GM04504 (cell line): ENCODE measurements at places on chromosomes 16 and 17.

GRCh38 chr17:43671031-43671692 is 9.4 kb upstream of the MEOX1 start:
- peak; percentile 78 for DNase-seq

- no peak for DNase-seq
These were observed 131.4 kb downstream of the CA10 start for GRCh38 chr17:52027081-52027480.

DNA sequence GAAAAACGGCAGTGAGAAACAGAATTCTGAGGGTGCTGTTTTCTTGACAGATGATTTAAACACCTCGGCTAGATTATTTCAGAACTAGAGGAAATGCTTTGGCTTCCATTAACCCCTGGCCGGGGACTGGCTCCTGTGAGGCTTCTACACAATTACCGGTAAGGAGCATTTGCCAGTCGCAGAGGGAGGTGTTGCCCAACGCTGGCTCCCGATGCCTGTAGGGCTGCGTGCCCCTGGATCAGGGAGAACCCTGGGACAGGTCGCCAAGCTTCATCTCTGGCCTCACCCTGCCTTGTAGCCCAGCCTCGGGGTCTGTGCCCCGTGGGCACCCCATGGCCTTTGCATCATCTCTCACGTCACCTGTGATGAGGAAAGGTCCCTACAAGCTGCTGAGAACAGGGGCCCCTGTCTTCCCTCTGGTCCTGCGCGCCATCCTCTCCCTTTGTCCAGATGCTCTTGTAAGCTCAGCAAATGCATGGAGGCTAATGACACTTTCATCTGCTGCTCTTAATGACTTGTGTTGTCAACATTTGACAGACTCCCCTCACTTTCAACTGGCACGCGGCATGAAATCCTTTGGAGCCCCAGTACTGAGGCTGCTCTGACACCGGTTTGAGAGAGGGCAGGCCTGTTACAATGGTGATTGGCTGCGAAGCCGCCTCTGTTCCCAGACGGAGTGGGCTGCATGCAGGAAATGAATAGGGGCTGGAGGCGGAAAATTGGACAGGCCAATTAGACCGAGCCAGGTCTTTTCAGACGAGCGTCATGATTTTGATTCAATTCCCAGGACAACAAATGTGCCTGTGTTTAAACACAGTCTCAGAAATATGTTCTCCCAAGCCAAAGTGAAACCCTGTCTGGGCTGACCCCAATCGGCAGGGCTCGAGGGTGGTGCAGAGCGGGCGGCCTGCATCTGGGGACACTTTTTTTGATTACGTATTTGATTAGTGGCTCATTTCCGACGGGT is 85.5 kb upstream of the DOC2B start:
- no peak for DNase-seq

DNA sequence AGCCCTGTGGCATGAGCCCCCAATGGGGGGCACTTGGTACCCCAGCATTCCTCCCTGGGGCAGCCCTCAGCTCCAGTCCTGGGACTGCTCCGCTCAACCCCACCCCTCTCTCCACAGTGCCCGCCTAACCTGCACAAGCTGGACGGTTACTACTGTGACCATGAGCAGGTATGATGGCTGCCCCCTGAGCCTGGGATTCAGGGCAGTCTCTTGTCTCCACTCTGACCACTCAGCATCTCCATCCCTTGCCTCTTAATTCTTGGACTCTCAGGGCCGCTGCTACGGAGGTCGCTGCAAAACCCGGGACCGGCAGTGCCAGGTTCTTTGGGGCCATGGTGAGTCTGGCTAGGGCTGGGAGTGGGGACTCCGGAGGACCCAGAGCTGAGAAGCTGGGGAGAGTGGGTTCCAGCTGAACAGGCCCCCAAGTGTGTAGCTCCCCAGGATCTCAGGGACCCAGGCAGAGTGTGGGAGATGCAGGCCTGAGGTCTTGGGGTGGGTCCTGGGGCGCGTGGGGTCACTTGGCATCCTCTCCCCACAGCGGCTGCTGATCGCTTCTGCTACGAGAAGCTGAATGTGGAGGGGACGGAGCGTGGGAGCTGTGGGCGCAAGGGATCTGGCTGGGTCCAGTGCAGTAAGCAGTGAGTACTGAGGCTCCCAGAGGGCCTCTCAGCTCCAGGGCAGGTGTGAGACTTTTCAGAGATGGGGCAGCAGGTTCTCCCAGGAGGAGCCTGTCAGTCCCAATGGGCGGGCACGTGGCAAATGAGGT is 18.0 kb downstream of the ADAM11 start:
- no peak for DNase-seq

DNA sequence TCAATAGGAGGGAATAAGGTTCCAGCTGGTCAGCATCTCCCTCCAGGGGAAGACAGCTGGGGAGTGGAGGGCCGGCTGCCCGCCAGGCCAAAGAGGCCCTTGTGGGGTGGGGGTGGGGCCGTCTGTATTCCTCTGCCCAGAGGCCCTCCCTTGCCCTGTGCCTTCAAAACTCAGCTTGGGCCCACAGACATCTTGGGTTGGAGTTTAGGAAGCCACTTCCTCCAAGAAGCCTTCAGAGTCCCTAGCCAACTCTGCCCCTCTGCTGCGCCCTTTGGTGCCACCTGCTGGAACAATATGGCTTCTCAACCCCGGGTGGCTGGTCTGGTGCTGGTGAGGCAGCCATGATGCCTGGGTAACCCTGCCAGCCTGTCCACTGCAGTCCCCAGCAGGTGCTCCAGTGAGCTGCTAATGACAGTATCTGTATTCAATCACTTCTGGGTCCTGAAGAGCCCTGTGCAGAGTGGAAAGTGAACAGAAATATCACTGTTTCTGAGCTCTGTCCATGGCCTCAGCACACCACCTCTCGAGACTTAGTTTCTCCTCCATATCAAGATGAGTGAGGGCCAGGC is 16.7 kb downstream of the HSD11B2 start:
- DNase-seq, result no peak

GRCh38 chr16:49788986-49789385 is 66.9 kb downstream of the ZNF423 start:
- DNase-seq, result no peak

GRCh38 chr17:60679287-60679686 is 1.6 kb downstream of the BCAS3 start:
- DNase-seq, result no peak

- no peak for DNase-seq
These were observed at the start of gene RAC3 for GRCh38 chr17:82031303-82031884. Gene RAC3, plus strand, starts transcription at chr17:82031678. Its CDS starts 84 bp downstream, at chr17:82031762.

- DNase-seq, result no peak
These were observed 50.0 kb downstream of the BEAN1 start for GRCh38 chr16:66477028-66477515.

GRCh38 chr16:89711601-89712273 is 9.0 kb downstream of the VPS9D1 start:
- no peak for DNase-seq

- no peak for DNase-seq
These were observed 218.1 kb upstream of the CDH8 start for GRCh38 chr16:62254372-62254771.

- DNase-seq, result no peak
These were observed 44.8 kb upstream of the MSI2 start for GRCh38 chr17:57211543-57211942.

GRCh38 chr16:48602356-48603014 is 7.5 kb downstream of the N4BP1 start:
- DNase-seq, result no peak

DNA sequence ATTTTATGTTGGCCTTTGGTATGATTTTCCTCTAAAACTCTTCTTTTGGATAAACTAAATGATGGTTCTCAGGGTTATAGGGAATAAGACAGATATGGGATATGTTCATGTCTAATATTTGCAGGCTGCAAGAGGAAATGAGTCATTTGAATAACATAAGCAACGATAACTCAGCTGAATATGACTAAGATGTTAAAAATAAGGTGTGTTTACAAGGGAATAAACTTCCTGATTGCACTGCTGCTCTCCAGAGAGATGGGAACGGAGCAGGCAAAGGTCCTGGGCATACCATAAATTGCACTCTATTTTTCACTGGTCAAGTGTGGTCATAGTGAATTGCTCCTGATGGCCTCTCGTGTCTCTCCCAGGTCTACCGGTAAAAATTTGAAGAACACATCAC is 666.2 kb downstream of the TOX3 start:
- peak; percentile 28 for DNase-seq

DNA sequence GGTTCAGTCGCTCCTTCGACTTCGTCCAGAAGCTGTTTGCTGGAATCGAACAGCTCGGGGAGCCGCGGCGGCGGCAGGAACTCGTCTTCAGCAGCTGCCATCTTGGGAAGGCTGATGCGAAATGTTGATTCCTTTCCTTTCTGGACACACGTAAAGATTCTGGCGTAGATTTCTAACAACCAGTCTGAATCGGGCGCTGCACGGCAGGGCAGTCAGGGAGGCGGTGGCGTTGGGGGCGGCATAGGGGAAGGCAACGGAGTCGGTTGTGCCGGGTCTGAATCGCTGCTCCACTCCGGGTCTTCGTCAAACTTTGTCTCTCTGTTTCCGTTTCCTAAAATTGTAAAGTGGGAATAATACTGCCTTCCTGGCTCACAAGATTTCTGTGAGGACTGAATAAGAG is 30.3 kb downstream of the TEX14 start:
- no peak for DNase-seq

DNA sequence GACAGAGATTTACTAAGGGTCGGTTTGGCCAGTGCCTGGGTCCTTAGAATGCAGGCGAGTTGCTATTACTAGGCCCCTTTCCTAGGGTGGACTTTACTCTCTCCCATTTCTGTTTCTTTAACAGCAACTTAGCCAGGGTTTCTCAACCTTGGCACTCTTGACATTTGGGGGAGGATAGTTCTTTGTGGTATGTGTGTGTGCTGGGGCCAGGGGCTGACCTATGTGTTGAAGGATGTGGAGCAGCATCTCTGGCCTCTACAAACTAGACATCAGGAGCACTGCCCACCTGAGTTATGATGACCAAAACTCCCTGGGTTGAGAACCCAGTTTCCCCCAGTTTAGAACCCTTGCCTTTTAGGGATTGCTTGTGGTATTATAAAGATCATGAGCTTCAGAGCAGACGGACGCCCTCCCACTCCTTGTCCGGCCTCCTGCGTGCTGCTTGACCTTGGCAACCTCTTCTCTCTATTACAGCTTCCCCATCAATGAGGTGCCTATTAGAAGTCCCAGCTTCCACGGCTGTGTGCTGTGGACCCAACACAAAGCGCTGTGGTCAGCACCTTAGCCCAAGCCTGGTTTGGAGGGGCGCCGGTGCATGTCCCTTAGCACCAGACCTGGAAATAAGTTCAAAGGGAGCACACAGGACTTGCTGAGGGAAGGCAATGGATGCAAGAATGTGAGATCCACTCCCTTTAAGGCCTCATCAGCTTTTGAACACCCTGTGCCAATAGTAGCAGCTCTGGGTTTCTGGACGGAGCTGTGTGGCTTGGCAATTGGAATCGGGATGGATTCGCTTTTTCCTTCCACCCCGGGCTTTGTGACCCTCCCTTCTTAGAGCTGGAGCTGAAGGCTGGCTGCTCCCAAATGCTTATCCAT is 239.2 kb upstream of the MAF start:
- DNase-seq, result no peak

GRCh38 chr16:86401126-86401525 is 109.2 kb upstream of the FOXF1 start:
- no peak for DNase-seq

- no peak for DNase-seq
These were observed 9.0 kb upstream of the CDH3 start for GRCh38 chr16:68636064-68636560.

GRCh38 chr17:4498461-4499397 is at the start of gene SPNS2:
Gene SPNS2, plus strand, starts transcription at chr17:4498881. Its CDS starts 167 bp downstream, at chr17:4499048.
- DNase-seq, result no peak

- no peak for DNase-seq
These were observed 440 bp downstream of the NPRL3 start for GRCh38 chr16:138049-138417.

GRCh38 chr17:8741771-8742170 is 2.9 kb downstream of the CCDC42 start:
- DNase-seq, result no peak

DNA sequence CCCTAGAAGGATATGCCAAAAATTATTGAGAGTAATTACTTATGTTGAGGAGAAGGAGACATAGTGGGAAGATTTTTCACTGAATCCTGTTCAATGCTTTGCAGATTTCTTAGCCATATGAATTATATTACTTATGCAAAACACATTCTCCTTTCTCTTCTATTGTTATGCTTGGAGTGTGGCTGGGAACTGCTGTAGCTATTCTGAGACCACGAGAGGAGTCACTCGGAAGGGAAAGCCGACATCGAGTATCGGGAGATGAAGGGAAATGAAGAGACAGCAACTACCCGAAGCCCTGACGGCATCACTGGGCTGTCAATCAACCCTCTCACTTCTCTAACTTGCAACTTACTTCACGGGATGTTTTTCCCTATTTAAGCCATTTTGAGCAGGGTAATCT is 39.6 kb downstream of the STX8 start:
- no peak for DNase-seq

- DNase-seq, result no peak
These were observed 88.8 kb downstream of the CYLD start for GRCh38 chr16:50830698-50831097.

- no peak for DNase-seq
These were observed 151.3 kb downstream of the ZFHX3 start for GRCh38 chr16:72896485-72897118.

DNA sequence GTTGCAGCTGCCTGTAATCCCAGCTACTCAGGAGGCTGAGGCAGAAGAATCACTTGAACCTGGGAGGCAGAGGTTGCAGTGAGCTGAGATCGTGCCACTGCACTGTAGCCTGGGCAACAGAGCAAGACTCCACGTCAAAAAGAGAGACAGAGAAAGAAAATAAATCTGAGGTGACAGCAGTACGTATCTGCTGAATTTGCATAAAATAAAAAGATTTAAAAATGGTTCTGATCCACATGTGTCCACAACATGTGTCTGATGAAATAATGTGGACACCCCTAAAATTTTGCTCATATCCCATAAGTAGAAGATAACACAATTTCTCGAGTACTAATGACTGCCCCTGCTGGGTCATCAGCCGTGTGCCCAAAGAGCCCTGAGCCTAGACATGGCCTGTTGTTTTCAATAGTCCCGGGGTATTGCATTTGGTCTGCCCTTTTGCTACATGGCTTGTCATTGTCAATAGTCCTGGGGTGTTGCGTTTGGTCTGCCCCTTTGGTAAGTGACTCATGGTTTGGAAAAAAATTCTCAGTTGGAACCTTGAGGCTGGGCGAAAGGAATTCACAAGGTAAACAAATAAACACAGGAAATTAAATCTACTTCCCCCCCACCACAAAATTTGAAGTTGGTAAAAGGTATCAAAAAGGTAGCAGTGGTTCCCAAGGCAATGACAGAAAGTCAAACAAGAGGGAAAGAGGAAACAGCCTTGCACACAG is 434.6 kb upstream of the MAF start:
- DNase-seq, result no peak

DNA sequence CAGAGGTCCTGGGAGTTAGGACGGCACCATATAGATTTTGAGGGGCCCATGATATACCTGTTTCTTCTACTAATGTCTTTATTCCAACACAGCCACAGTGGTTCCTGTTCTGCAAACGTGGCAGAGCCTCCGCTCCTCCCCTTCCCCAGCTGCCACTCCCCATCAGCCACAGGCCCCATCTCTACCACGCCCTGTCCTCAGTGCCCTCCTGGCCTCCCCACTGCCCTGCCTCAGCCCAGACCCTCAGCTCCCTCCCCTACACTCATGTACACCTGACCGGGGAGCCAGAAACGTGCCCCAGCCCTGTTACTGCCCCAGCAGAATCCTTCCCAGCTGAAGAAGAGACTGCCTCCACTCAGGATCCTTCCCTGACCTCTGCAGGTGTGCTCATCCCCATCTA is 11.9 kb upstream of the RBFOX3 start:
- DNase-seq, result no peak

- no peak for DNase-seq
These were observed 11.8 kb downstream of the SYT17 start for GRCh38 chr16:19179546-19180490.
